Hematopoietic multipotent progenitor cell treated with erythropoietin and hydrocortisone succinate and interleukin-3 and kit ligand, for 15 days (in vitro differentiated cells): ENCODE measurements at places on chromosomes 6 and 20.

DNA sequence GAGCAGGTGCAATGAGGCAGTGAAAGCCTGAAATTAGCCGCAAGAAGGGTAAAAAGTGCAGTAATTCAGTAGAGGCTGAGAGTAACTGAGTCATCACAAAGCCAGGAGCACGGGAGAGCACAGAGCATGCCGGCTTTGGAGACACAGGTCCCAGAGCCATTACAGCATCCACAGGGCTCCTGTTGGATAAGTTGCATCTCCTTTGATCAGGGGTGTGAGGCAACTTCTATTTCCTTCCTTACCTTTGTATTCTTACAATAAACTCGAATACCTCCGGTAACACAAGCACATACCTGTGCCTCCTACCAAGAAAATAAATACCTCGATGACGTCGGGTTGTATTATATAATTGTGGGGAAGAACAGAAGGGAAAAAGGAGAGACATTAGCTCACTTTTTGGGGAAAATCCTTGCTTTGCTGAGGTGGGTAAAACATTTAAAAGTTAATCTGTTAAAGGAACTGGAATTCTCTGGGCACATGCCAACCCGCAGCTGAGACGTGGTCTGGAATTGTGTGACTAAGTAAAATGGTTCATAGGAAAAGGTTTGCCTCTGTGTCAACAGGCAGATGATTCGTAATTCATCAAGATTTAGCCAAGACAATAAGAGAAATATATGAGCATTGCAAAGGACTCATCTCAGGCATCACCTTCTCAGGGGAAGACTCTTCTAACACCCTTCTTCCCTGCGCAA is 360.7 kb upstream of the ZFP64 start:
- no peak for DNase-seq

DNA sequence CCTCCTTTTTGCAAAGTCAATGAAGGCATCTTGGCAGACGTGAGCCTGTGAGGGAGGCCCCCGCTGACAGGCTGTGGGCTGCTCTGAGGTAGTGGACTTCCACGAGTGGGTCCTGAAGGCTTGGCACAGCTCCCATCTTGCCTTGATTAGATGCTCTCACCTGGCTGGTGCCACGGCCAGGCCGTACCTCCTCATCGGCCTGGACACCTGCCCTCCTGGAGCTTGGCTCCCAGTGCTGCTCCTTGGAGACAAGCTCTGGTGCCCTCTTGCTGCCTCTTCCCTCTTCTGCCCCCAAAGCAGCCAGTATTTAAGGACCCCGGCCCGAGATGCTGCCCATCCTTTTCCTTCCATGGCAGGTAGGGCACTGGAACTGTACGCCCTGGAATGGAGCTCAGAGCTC is 93.5 kb downstream of the ERMARD start:
- DNase-seq: no peak

- DNase-seq: no peak
Measured at GRCh38 chr6:30836431-30836866, 47.9 kb upstream of the DDR1 start.

DNA sequence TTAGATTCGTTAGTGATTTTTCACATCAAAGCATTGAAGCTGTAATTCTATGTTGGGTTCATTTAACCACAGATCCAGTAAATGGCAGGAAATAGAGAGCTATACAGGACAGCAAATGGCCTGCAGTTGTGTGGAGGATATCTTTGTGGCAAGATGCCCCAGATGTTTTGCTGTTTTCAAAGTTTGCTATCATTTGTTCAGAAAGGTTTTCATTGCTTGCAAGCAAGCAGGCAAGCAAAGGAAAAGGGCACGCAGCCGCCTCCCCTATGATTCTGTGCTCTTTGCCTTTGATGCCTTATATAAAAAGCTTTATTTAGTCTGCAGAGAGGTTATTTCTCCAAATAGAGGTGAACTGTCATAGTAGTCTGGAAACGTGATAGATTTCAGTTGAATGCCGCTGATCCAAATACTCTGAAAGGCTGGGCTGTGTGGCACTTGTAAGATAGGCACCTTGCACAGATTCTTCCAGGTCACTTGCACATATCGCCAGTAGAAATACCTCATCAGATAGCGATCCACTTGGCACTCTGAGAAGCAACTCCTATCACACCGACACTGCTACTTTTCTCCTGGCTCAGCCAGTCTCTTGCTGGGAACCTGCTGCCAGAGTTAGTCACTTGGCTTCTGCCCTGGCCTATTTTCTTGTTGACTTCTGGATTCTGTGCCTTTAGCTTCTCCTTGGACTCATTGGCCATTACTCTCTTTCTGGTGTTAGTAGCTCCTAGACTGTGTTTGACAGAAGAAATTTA is 66.4 kb downstream of the UTRN start:
- DNase-seq: no peak

DNA sequence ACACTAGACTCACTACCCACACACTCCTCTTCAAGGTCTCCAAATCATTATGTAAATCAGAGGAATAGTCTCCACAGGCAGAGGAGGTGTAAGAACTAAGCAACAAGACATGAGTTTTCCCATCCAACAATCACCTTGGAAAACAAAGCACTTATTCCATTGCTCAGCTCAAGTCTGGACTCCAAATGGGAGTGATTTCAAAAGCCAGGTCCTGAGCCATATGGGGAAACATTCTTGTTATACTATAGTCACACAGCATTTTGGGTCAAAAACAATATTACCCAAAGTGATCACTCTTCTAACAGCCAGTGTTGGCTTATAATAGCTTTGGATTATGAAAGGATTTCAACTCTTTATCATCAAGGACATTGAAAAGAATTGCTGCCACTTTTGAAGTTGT is 3.6 kb upstream of the PRPH2 start:
- DNase-seq: no peak
